ENCODE measurements at places on chromosomes 3 and 15.

GRCh38 chr3:151630035-151630434, 103.7 kb upstream of the AADACL2 start:
- no peak for DNase-seq

DNA sequence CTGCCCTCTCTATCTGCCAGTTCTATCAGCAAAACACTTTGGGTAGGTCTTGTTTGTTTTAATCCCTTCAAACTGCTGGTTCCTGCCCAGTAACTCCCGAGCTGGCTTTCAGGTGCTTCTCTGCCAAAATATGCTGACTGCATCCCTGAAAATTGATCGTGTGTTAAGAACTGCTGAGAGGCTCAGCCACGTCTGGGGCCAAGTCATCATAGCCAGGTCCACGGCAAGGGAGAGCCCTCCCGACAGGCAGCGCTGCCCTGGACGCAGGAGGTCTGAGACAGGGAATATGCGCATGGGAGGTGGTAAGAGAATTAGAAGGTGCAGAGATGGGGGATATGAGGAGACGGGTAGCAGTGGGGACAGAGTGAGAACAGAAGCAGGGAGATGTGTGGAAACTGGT, 179.7 kb upstream of the TOPAZ1 start:
- DNase-seq: no peak

- DNase-seq: no peak
These were observed 61.4 kb downstream of the IGF2BP2 start for GRCh38 chr3:185763347-185764005.

- DNase-seq: no peak
These were observed 68.1 kb downstream of the IMPG2 start for GRCh38 chr3:101252307-101252706.

DNA sequence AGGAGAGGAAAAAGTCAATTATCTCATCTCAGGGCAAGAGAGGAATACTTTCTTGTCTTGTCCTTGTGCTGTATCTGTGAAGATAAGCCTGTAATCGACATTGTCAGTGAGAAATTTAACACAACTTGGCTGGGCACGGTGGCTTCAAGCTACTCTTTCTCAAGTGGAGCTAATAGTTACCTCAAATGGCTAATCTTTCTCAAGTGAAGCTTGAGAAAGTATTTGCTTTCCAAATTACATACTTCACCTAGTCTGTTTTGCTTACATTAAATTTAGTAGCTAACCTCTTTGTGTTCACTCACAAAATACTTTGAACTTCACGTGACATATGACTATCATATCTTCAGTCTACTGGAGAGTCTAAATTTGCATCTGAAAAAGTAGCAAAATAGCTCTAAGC, 48.3 kb upstream of the B3GALNT1 start:
- no peak for DNase-seq

DNA sequence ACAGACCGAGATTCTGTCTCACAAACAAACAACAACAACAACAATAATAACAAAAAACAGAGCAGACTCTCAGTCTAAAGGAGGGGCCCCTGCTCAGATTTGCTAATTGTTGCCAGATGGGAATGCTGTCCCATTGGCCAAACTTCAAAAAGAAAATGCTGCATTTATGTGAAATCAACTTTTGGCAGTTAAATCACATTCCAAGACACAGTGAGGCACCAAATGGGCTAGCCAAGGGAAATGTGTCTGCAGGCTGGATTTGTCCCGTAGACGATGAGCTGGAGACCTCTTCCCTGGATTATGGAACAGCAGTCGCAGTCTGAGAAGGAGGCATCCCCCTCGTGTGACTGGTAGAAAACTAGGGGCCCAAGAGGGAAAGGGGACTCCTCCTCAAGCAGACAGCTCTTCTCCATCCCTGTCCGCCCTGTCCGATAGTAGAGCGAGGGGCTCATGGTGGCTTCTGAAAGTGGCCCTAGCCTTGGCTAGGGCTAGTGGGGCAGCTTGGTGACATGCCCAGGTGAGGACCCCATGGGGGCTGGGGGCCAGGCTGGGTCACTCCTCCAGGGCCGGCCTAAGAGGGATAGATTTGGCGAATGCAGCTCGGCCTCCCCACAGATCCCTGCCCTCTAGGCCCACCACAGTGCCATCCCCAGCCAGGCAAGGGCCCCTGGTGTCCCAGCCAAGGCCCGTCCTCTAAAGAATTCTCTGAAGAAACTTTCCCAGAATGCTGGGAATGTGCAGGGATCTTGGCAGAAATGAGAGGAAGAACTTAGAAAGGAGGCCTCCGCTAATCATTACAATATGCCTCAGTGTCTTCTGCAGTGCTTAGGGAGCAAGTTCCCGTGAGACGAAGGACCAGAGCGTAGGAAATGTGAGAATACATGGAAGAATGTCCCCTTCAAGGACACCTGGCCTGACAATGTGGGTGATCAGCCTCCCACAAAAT, 2.0 kb downstream of the SLC22A14 start:
- no peak for DNase-seq

DNA sequence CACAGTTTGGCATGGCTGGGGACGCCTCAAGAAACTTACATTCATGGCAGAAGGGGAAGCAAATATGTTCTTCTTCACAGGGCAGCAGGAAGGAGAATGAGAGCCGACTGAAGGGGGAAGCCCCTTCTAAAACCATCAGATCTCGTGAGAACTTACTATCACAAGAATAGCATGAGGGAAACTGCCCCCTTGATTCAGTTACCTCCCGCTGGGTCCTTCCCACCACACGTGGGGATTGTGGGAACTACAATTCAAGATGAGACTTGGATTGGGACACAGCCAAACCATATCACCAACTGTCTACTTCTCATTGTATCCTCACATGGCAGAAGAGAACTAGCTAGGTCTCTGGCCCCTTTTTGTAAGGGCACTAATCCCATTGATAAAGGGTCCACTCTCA, 30.5 kb downstream of the CCDC32 start:
- DNase-seq: no peak

GRCh38 chr15:101651554-101652097, 555 bp downstream of the TM2D3 start:
- DNase-seq: no peak

DNA sequence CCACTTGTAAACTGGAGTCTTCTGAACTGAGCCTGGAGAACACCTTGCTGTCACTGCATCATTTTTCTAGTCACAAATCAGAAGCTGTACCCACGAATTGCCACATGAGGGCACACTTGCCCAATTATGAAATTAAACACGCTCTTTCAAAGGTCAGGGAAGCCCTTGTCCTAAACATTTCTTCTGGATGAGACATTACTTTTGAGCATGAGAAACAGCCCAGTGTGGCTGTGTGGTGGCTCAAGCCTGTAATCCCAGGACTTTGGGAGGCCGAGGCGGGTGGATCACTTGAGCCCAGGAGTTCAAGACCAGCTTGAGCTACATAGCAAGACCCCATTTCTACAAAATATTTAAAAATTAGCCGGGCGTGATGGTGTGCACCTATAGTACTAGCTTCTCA, 27.5 kb upstream of the CFAP161 start:
- peak; percentile 69 for DNase-seq

DNA sequence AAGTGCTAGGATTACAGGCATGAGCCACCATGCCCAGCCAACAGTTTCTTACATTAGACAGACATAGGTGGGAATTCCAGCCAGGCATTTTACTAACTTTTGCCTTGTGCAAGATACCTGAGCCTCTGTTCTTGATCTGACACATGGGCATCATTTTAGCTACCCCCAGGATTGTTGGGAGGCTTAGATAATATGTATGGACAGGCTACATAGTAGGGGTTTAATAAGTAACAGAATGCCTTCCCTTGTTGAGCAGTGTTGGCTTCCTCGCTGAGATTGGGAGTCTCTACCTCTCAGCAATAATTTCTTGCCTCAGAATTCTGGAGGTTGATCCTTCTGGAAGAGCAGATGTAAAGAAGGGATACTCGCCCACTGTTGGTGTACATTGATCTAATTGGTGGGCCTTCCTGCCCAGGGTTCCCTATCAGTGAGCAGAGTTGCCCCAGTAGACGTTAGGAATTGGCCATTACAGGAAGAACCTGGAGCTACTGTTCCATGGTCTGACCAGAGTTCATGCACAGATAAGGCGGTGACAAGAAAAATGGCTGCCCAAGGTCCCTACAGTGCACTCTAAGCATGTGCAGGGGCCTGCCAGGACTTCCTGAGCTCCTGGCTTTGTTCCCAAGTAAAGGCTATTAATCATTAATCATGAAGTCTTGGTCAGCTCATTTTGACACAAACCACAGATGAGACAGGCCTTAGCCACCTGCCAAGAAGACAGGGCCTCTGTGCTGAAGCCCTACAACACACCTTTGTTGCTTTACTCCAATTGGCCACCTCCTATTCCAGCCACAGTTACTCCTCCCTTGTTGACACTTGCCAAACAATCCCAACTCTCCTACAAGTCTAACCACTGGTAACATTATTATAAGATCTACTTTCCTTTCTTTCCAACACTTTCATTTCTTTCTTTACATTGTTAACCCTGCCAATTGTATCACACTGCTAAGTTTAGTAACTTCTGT, 5.0 kb upstream of the IL17RE start:
- no peak for DNase-seq
